Activated T-helper 1 cell treated with anti-CD3 and anti-CD28 coated beads, Interleukin-2, amount 50 U/mL, for 16 hours (primary cell): ENCODE measurements at places on chromosomes 13 and 19.
A peak's percentile ranks its signal among the peaks of the same experiment; 100 is the strongest.

- DNase-seq: no peak
Observed at GRCh38 chr13:109665781-109666249, 120.6 kb downstream of the IRS2 start.

GRCh38 chr13:24648983-24649687, 31.1 kb upstream of the ATP12A start:
- DNase-seq: no peak

DNA sequence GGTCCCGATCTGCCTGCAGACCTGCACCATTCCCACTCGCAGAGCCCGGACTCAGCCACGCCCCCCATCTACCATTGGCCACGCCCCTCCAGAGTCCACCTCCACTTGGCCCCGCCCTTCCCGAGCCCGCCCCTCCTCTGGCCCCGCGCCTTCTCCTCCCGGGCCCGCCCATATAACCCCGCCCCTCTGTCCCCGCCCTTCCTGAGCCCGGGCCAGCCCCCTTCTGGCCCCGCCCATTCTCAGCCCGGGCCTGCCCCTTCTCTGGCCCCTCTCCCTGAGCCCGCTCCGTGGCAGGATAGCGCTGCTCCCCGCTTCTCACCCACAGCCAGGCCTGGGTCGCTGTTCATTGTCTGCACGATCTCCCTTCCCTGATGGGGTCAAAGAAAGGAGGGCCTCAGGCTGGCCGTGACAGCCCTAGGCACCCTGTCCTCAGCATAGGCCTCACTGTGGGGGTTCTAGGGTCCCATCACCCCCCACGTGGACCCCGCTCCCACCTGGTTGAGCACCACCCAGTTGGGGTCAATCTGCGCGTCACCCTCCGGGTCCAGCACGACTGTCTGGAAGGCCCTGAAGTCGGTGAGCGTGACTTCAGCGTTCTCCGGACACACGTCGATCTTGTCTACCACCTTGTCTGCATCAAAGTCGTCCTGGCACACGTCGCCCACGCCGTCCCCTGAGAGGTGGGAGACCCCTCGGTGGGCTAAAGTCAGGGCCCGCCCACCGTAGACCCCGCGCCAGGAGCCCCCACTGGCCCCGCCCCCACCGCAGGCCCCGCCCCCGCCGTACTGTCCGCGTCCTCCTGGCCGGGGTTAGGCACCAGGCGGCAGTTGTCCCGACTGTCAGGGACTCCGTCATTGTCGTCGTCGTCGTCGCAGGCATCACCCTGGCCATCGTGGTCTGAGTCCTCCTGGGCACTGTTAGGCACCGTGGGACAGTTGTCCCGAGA, 5.7 kb downstream of the COMP start:
- peak; percentile 30 for DNase-seq

- DNase-seq: no peak
Observed at GRCh38 chr13:40530961-40531360, 135.5 kb downstream of the FOXO1 start.

DNA sequence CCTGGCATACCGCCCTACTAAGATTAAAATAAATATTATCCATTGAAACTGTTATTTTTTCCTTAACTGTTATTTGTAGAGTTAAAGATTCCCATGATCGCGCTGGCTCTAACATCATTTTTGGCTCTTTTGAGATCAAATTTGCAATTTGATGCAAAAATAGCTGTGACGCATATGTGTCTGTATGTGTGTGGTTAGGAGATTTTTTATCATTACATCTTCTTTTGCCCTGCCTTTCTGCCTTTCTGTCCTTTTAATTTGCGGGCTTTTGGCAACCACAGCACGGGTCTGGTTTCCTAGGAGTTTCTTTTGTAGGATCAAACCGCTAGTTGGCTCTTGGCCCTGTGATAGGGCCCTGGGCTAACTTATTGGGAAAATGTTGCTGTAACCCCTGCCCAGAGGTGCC, 37.3 kb upstream of the ALOX5AP start:
- no peak for DNase-seq

GRCh38 chr19:21677696-21678418, 89.5 kb downstream of the ZNF100 start:
- no peak for DNase-seq

DNA sequence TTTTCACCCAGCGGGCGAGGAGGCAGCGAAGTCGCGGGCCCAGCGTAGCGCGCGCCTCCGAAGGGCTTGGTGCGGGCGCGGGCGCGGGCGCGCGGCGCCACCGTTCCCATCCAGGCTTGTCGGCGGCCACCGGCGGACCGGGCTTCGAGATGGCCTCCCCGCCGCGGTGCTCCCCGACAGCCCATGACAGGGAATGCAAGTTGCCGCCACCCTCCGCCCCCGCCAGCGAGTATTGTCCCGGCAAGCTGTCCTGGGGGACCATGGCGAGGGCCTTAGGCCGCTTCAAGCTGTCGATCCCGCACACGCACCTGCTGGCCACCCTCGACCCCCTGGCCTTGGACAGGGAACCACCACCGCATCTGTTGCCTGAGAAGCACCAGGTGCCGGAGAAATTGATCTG, at the start of gene WDR88:
WDR88 (plus strand) TSS at position 94 of the 400 bp plus-strand sequence; CDS start at position 150, 56 bp downstream.
- DNase-seq: no peak

DNA sequence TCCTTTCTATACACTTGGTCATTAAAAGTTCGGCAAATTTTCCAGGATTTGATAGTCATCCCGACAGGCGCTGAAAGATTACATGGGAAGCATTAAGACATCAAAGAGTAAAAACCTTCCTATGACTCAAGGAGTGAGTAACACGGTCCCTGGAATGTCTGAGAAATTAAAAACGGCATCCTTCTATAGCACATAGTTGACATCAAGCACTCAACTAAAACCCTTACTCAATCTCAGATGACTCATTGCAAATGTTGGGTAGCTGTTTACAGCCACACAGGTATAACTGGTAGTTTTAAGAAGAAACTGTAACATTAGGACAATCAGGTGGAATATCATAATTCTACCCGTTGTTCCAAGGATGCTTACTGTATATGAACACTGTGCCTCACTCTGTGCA, 6.4 kb upstream of the LGALS13 start:
- no peak for DNase-seq

DNA sequence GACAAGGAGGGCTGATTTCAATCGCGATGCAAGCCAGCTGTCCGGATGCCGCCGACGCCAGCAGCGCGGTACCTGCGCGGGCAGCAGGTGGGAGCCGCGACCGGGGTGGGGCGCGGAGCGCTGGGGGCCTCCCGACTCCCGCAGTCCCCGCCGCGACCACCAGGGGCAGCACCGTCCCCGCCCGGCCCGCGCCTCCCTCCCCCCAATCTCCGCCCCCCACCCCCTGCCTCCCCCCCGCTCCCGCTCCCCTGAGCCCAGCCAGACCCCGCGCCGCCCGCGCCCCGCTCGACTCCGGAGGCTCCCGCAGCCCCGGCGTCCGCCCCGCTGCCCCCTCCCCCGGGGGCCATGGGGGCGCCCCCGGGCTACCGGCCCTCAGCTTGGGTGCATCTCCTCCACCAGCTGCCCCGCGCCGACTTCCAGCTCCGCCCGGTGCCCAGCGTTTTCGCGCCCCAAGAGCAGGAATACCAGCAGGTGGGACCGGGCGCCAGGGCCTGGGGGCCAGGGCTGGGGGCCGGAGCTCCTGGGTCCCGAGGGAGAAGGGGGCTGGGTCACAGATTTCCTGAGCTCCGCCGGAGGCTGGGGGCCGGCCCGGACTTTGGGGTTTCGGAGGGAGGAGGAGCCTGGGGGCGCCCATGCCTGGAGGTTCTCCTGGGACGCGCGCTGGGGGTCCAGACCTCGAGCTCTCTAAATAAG, at the start of gene TTYH1:
TTYH1 (plus strand) TSS at position 257 of the 693 bp plus-strand sequence; CDS start at position 346, 89 bp downstream.
- DNase-seq: no peak

DNA sequence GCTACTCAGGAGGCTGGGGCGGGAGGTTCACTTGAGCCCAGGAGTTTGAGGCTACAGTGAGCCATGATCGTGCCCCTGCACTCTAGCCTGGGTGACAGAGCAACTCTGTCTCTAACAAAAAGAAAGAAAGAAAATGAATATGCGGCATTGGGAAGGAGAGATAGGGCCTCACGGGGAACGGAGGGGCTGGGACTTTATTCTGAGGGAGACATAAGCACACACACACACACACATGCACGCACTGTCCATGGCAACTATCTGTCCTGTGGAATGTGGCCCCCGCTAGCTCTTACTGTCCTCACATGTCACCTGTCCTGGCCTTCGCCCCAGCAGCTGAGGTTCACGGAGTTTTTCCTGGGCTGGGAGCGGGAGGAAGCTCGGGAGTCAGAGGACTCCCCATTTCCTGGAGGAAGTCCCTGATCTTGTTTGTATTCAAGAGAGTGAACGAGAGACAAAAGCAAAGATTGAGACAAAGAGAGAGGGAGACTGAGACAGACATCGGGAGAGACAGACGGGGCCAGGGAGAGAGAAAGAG, 654 bp downstream of the STAP2 start:
- no peak for DNase-seq

DNA sequence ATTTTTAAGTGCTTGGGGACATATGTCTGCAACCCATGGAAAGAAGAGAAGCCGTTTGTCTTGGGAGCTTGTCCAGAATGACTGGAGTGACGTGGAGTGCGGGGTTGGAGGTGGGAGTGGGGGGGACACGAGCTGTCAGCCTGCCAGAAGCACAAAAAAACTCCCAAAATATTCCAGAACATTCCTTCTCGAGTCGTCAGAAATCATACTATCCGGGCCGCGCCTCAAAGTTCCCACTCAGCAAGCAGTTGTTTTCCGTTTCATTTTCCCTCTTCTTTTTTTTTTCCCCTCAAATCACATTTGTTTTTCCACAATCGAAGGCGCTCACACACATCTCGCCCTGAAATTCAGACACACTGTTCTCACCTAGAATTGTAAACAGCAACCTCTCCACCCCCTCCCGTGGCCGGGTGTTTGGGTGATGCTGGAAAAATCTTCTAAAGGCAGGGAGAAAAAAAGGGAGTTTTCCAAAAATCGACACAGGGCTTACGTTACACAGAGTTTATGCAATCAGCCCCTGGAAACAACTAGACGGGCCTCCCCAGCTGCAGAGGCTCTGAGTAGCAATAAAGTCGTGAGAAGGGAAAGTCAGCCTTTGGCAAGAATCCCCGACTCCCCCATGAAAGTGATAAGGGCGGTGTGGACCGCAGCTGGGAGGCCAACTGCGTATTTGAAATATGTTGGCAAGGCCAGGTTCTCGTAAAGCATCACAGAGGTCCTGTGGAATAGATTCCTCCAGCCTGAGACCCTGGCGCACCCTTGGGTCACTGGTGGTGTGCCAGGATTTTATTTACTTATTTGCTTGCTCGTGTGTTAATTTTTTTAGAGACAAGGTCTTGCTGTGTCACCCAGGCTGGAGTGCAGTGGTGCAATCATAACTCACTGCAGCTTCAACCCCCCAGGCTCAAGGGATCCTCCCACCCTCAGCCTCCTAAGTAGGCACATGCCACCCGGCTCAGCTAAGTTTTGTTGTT, 31.2 kb upstream of the KLF2 start:
- no peak for DNase-seq

GRCh38 chr13:97914540-97914939, 38.9 kb upstream of the IPO5 start:
- no peak for DNase-seq

- no peak for DNase-seq
Observed at GRCh38 chr19:19055701-19056100, 8.1 kb upstream of the SLC25A42 start.

DNA sequence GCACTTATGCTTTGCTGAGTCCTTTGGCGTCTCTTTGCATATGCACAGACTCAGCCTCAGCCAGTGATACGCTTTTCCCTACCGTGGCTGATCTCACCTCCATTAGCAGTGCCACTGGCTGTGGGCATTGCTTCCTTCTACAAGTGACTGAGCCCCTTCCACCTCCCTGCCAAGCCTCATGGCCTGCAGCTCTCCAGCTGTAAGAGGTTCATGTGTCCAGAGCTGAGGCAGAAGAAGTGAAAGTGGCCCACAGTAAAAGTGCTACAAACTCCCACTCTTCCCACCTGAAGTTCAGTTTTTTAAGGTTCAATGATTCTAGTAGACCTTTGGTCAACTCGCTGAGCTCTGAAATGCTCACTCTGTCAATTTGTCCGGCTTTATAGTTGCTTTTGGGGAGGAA, 44.7 kb downstream of the SMARCA4 start:
- DNase-seq: no peak

DNA sequence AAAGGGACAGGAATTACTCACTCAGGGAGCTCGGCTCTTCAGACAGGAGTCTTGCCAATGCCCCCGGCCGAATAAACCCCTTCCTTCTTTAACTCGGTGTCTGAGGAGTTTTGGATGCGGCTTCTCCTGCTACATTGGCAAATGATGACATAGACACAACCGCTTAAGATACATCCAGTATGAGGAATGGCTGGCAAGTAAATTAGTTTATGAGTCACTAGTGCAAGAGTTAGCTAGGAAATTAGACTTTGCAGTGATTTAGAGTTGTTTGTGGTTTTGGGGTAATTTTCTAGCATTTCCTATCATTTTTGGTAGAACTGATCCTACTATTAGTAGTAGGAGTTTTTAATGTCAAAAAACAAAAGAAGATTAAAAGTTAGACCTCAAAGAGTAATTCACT, 166.2 kb downstream of the SLITRK1 start:
- DNase-seq: no peak

GRCh38 chr19:13917888-13918406, 11.9 kb downstream of the CC2D1A start:
- DNase-seq: no peak

- no peak for DNase-seq
Observed at GRCh38 chr19:35788205-35788960, 13.0 kb downstream of the ARHGAP33 start.

DNA sequence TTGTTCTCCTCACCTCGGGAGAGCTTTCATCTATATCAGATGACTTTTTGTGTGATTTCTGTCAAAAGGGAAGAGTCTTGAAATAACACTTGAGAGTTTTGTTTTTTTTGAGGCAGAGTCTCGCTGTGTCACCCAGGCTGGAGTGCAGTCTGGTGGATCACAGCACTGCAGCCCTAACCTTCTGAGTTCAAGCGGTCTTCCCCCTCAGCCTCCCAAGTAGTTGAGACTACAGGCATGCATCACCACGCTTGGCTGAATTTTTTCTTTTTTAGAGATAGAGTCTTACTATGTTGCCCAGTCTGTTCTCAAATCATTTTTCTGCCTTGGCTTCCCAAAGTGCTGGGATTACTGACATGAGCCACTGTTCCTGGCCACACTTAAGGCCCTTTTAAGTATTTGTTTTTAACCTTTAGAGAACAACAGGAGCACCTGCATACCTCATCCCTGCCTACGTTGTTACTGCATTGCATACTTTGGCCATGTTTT, 11.4 kb downstream of the NDFIP2 start:
- DNase-seq: no peak

GRCh38 chr19:3506384-3507340, 551 bp downstream of the FZR1 start:
- DNase-seq: no peak

DNA sequence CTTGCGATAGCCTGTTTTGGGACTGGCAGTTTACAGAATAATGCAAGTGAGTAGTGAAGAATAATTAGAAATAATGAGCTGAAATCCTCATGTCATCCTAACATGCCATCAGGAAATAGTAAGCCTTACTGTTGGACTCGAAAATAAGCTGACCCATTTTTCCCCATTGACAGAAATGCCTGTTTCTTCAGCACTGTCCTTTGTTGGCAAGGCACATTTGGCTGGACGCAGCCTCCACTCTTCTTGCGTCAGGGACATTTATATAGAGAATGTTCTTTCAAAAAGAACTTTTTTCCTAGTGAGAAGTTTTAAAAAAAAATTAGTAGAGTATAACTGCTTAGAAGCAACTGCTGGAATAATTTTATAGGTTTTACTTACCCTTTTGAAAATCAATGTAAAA, 47.1 kb downstream of the ARHGAP35 start:
- no peak for DNase-seq

GRCh38 chr13:30957258-30957943, 24.9 kb downstream of the TEX26 start:
- no peak for DNase-seq
